ENCODE measurements at places on chromosomes 13 and 19. TPM values are rescaled to one million over a fixed set of nuclear protein-coding genes. Genes with fewer than 3 reads are reported as not detected.

Gene STOML3
- total RNA-seq = not detected

Gene TPM4
- 872 TPM for total RNA-seq

Gene PSG3
- total RNA-seq = not detected

Gene MLNR
- not detected for total RNA-seq

Gene ZNF667
- total RNA-seq = 5.2 TPM

Gene ZNF506
- total RNA-seq = 11.2 TPM

Gene ASF1B
- 5.7 TPM for total RNA-seq

Gene CLDN10
- not detected for total RNA-seq

Gene SPC24
- total RNA-seq = 5.0 TPM

Gene LCP1
- 11.7 TPM for total RNA-seq

Gene ELOF1
- 34.7 TPM for total RNA-seq

Gene CCL25
- not detected for total RNA-seq

Gene IFNL1
- not detected for total RNA-seq

Gene LGALS7B
- not detected for total RNA-seq

Gene MYBPC2
- not detected for total RNA-seq

Gene RASIP1
- 3.4 TPM for total RNA-seq

Gene PPP5C
- total RNA-seq = 74.6 TPM

Gene BEST2
- total RNA-seq = not detected

Gene COMP
- total RNA-seq = under 0.01 TPM

Gene RUBCNL
- total RNA-seq = not detected

Gene TNNI3
- total RNA-seq = not detected

Gene MCF2L
- 5.8 TPM for total RNA-seq

Gene CPT1C
- total RNA-seq = 8.8 TPM

Gene SULT2B1
- not detected for total RNA-seq

Gene PCDH17
- total RNA-seq = 0.18 TPM

Measured in cardiac atrium fibroblast (primary cell).